ENCODE measurements at places on chromosomes 12 and 14.
A peak's percentile ranks its signal among the peaks of the same experiment; 100 is the strongest.

DNA sequence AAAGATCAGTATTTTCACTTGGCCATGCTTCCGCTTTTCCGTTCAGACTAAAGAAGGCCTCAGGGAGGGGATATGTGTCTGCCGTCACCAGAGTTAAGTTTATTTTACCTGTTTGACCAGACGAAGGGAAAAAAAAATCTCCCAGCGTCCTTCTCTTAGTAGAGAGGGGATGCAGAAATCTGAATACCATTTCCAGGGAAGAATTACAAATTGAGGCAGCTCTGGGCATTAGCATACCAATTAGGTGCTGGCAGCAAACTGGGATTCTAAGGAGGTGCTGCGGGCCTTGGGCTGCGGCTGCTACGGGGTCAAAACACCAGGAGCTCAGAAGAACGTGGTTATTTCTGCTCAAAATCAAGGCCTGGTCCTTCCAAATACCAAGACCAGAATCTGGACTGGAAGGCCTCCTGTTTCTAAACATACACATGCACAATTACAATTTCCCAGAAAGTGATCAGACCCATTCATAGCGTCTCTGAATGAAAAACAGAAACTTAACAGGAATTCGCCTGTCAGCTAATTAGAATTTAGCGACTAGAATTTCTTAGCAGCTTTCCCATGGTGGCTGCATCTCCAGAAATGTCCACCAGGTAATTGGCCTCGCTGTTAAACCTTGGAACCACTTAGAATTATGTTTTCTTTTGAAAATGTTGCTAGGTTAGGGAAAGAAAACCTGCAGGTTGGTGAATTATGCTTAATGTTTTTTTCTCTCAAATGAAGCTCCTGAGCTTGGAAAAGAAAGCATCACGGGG lies 617.0 kb downstream of the VRK1 start:
- ATAC-seq = no peak

- ATAC-seq = no peak
Measured at GRCh38 chr12:62903151-62903550, 31.8 kb downstream of the PPM1H start.

DNA sequence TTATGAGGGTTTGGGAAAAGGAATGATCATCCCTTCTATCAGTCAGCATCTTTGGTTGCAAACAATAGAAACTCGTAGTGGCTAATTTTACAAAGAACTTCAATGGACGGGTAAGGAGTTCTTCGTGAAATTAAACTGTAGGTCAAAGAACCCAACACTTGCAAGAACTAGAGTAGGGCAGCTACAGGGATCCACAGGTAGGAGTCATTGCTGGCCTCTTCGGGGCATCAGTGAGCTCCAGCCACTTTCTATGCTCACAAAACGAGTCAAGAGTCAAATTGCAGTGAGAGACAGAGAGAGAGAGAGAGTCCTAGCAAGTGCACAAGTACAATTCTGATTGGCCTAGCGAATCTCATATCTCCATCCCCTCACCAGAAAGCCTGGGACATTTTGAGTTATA lies 29.9 kb upstream of the OTX2 start:
- ATAC-seq = no peak

DNA sequence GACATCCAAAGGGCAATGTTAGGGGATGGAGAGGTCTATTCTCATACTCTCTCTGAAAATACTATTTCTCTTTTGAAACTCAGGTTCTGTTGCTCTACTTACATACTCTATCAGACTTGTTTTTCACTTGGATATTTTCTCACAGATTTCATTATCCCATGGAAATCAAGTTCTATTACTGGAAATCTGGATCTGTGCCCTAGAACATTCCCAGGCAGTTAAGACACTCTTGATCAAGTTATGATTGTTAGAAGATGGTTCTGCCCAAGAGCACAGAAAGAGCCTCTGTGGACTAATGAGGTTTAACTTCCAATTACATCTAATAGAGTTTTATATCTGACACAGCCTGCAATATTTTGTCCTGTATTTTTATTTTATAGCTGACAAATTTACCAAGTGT lies 591.0 kb upstream of the ATP2B1 start:
- no peak for ATAC-seq

DNA sequence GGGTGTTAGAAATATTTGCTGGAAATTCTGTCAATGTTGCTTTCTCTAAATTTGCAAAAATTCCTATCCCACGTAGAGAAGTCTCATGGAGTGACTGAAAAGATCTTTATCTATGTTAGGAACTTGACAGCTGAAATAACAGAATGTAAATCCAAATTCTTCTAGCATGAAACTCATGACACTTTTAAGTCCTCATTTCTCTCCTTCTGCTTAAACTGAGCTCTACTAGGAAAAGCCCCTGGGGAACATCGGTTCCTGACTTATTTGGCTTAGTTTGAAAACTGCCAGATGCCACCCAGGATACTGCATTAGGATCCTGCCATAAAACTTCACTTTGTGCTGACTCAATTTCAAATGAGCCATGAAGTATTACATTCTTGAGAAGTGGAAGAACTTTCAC lies 426.0 kb downstream of the GALC start:
- no peak for ATAC-seq

DNA sequence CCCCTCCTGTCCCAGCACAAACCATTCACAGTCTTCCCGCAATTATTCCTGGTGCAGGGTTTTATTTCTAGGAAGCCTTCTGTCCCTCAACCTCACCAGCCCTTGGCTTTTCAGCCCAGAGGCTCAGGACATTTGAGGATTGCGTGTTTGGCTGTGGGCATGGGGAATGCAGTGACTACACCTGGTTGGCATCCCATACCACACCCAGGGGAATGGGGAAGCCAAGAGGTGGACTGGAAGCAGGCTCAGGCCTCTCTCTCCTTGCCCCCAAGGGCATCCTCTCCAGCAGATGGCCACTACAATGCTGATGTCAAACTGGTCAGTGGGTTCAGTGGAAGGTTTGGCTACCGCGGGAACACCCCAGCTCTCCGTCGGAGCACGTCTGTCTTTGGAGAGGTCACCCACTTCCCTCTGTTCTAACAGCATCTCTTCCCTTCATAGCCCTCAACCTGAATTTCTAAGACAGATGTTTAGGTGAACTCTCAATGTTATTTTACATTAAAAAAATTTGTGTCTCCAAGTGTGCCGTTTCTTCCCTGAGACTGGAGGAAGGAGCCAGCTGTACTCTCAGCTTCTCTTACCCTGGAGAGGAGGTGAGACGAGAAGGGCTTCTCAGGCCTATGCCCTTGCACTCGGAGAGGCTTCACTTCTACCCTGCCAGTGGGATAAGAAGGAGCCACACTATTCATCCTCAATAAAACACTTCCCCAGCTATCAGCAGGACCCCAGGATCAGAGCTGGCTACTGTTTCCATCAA lies 35.5 kb downstream of the DCAF4 start:
- peak; percentile 4 for ATAC-seq

DNA sequence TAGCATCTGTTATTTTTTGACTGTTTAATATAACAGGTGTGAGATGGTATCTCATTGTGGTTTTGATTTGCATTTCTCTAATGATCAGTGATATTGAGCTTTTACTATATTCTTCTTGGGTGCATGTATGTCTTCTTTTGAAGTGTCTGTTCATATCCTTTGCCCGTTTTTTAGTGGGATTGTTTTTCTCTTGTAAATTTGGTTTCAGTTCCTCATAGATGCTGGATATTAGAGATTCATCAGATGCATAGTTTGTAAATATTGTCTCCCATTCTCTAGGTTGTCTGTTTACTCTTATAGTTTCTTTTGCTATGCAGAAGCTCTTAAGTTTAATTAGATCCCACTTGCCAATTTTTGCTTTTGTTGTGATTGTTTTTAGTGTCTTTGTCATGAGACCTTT lies 48.9 kb upstream of the NEDD1 start:
- ATAC-seq = no peak

DNA sequence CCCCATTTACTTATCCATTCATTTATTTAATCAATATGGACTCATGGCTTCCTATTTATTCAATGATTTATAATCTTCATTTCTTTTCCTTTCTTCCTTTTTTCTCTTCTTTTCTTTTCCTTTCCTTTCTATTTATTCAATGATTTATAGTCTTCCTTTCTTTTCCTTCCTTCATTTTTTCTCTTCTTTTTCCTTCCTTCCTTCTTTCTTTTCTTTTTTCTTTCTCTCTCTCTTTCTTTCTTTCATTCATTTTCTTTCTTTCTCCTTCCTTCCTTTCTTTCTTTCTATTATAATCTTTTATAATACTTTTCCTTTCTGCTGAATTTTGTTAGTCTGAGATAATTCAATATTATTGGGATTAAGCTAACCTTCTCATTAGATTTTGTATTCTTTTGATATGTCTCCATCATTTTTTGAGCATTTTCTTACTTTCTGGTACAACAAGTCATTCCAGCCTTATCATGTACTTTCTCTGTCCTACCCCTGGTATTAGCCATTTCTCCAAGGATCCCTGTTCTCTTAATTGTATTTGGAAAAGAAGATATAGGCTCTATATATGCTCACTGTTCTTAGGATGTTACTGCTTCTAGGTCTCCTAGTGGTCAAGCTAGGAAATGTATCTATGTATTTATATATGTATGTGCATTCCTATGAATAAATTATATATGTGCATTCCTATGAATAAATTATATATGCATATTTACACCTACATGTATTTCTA lies 12.1 kb downstream of the LACRT start:
- ATAC-seq = no peak

DNA sequence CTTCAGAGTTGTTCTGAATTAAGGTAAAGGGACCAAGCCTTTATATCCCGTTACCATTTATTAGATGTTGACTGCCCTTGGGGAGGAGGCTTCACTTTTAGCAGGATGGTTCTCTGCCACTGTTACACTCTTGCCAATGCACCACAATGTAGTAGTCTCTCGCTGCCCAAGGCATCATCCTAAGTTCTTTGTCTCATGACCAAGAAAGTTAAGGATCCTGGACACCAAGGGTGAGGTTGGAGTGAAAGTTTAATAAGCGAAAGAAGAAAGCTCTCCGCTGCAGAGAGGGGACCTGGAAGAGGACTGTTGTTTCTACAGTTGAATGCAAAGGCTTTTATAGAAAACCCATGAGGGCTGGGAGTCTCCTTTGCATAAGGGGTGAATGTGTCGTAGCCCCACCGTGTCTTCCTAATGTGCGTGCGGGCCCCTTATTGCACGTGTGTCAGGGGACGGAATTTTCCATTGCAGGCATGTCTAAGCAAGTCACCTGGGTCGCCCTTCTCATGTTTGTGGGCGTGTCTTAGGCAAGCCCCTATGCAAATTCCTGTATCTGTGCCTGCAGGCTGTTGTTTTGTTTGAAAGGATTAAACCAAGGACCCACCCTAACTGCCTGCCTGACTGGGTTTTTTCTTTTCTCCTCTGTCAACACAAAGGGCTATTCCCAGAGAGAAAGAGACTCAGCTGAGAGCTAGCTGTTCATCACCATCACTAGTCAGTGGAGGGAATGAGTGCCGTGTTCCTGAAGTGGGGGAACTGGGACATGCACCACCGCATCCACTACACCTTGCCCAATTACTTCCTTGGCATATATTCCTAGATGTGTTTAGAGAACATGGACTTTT lies 17.6 kb upstream of the RNASE1 start:
- ATAC-seq = no peak

DNA sequence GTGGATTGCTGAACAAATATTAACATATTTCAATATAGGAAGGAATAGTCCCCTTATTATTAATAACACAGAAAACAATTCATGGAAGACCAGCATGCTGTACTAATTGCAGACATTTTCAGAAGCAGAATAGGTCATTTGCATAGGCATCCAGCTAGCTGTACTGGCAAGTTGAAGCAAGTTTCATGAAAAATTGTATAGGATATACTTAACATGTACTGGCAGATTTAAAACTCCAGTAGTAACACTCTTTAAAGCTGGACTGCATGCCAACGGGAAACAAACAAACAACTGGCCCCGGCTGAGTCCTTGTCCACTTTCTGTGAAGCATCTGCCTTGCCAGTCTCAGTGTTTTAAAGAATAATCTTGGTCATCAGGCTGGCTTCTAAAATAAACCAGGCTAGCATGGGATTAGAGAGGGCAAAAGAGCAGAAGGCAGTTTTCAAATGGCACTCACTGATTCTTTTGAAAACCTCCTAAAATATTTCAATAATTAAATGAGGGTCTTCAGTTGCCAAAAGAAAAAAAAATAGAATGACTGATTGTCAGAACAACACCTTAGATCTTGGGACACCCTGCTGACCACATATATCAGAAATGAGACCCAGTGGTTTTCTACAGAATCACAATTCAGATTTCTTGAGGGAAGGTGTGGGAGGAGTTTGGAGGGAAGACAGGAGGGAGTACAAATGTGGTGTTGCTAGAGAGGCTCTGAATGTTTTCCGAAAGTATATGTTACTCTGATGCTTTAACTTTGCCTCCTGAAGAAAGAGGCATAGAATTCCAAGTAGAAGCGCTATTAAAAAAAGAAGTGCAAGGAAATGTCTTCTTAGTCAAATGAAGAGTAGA lies 122.5 kb upstream of the KRAS start:
- no peak for ATAC-seq

DNA sequence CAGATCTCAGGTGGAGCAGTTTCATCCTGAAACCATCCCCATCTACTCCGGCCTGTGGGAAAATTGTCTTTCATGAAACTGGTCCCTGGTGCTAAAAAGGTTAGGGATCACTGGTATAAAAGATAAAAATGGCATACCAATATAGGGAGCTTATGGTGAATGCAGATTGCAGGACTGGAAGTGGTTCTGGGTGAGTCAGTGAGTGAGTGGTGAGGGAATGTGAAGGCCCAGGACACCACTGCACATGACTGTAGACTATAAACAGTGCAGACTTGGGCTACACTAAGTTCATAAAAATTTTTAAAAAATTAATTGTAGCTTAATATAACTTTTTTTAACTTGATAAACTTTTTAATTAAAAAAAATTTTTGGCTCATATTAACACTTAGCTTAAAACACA lies 67.0 kb upstream of the RD3L start:
- no peak for ATAC-seq

- no peak for ATAC-seq
Measured at GRCh38 chr12:19251481-19252132, 122.1 kb downstream of the PLEKHA5 start.

GRCh38 chr12:93873561-93873960 lies 196.4 kb downstream of the CRADD start:
- ATAC-seq = no peak

- ATAC-seq = no peak
Measured at GRCh38 chr14:77023001-77023996, 5.2 kb downstream of the IRF2BPL start.

- ATAC-seq = no peak
Measured at GRCh38 chr14:104895786-104896661, 28.7 kb upstream of the PLD4 start.

- no peak for ATAC-seq
Measured at GRCh38 chr14:64873506-64874219, 6.0 kb downstream of the SPTB start.

DNA sequence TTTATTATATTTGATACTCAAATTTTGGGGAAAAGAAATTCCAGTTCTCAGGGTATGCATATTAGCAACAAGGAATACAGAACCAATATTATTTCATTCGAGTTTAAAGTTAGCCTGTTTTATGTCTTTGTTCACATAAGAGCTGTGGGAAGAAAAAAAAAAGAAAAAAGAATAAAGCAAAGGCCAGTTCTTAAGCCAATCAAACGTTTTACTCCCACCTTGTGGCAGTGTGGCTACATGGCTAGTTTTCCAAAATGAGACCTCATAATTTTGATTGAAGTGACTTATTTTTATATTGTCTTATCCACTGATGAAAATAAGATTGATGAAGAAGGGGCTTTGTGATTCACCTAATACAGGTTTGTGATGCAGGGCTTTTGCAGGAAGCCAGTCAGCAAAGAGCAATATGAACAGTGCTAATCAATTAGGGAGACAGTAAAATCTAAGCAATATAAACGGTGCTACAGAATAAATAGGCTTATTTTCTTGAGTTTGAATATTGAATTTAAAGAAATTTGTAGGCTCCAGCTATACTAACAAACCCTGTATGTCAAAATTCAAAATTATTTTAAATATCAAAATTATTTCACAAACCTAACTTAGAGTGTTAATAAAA lies 624.1 kb upstream of the FOXG1 start:
- no peak for ATAC-seq
